ENCODE measurements at places on chromosomes 5 and 9.

DNA sequence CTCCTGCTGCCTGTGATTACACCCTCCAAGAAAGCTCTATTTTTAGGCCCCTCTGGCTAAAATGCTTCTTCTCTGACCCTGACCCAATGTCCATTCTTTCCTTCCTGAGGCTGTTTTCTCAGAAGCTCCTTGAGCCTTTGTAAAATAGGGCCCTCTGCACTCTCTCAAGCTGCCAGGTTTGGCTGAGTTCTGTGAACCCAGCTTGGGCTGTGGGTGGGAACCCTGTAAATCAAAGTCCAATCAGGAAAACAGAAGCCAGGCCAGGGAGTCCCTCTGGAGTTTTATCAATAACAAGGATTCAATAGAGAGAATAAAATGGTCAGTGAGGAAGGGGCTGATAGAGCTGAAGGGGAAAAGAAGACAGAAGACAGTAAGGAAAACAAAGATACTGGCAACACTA is 43.7 kb upstream of the ERCC6L2 start:
- DNase-seq, result no peak

DNA sequence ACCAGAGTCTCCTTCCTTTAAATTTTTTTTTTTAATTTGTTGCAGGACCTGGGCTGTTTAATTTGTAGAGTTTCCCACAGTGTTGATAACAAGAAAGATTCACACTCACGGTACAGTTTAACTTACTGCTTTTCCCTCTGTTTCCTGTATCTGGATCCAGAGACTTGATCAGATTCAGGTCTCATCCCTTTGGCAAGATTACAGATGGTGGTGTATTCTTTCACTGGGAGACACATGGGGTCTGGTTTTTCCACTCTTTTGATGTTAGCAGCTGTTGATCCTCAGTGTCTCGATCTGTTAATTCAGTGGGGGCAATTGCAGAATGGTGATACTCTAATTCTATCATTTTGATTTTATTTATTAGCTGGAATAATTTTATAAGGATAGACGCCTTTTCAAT is 75.4 kb upstream of the TNFAIP8 start:
- DNase-seq, result no peak

- DNase-seq, result no peak
Measured at GRCh38 chr9:114989600-114990410, 59.4 kb upstream of the TNFSF8 start.

GRCh38 chr9:91517801-91518200 is 94.2 kb upstream of the NFIL3 start:
- DNase-seq, result no peak

DNA sequence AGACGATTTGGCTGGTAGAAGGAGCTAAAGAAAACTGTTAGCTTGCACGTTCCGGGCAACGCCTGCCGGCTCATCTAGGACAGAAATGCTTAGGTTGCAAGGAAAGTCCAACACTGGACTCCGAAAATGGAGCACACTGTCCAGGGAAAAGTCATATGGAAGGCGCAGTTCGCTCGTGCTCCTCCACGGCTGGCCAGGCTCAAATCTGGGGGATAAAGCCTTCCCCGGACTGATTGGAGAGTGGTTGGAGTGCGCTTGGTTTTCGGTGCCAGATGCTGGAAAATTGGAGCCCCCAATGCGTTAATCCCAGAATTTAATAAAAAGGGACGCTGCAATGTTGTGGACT is 955 bp downstream of the CDH6 start:
- DNase-seq, result no peak

Data from stimulated activated CD4-positive, alpha-beta T cell treated with anti-CD3 and anti-CD28 coated beads, Interleukin-1b, Interleukin-23, amount 100 ng/mL, for 1 hour (primary cell).